ENCODE measurements at places on chromosomes 16 and 17.

- no peak for DNase-seq
Observed at GRCh38 chr17:59409336-59410048, 78.0 kb downstream of the YPEL2 start.

GRCh38 chr16:57564571-57565270, 22.3 kb downstream of the ADGRG5 start:
- DNase-seq: no peak

DNA sequence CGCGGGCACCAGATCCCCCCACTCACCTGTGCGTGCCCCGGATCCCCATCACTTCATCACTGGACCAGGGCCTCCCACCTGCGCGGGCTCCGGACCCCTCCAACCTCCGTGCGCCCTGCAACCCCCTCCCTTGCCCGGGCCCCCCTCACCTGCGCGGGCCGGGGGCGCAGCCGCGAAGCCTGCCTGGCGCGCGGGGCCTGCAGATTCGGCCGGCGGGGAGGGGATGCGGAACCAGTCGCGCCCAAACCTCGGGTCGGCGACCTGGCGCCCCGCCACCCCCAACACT, 202 bp downstream of the CEP131 start:
- no peak for DNase-seq

- peak; percentile 20 for DNase-seq
Observed at GRCh38 chr17:8846768-8847211, 20.7 kb downstream of the PIK3R6 start.

- DNase-seq: no peak
Observed at GRCh38 chr16:12942861-12943260, 41.5 kb downstream of the SHISA9 start.

GRCh38 chr17:21378553-21378952, 2.4 kb downstream of the KCNJ12 start:
- no peak for DNase-seq

- DNase-seq: no peak
Observed at GRCh38 chr17:64187093-64187895, 57.4 kb upstream of the ERN1 start.

DNA sequence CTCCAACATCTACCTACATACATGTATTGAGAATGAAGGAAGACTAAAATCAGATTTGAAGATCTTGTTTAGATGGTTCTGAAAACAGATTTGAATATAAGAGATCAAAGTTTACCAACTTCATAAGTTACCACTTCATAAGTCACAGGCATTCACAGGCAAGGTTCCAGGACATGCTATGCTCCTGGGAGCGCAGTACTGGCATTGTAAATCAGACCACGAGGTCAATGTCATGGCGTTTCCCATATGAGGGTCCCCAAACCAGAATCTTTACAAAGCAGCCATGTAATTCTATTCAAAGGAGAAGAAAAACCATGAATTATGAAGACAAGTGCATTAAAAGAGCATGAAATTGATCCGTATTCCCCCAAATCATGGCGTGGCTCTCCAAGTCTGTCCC, 3.0 kb downstream of the CDH11 start:
- no peak for DNase-seq

DNA sequence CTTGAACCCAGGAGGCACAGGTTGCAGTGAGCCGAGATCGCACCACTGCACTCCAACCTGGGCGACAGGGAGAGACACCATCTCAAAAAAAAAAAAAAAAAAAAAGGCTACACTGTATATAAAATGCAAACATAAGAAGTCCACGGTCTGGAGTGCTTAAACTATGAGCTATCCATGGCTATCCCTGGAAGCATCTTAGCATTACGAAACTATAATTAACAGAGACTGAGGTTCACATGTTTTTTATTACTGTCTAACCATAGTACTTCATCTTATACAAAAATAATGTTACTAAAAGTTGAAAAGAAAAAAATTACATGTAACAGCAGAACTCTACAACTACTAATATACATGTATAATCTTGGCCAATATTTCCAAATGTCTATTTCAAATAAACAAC, 32.8 kb downstream of the HELZ start:
- no peak for DNase-seq

DNA sequence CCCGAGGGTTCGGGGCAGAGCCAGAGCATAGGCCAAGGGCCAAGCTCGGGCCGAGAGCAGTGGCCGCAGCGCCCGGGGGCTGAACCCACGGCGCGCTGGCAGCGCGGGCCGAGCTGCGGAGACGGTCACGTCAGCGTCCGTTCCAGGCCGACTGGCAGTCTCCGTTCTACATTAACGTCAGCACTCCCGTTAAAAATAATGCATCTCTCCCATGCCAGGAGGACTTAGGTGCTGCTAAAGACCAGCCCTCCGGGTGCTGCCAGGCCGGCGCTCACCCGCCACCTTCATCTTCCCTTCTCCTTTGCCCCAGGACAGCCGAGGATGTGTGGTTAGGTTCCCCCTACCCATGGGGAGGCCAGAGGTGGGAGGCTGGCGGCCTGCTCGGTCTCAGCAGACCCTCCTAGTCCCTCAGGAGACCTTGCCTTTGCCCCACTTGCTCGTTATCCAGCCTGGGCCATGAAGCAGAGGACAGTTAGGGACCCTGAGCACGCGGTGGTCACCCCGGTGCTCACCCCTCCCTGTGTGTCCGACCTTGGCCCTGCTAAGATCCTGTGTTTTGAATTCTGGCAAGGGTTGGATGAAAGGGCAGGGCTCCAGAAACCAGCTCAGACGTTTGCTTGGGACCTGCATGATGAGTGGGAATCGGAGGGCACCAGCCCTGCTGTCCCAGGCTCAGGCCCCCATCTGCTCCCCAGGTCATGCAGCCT, 572 bp downstream of the MPG start:
- DNase-seq: no peak

DNA sequence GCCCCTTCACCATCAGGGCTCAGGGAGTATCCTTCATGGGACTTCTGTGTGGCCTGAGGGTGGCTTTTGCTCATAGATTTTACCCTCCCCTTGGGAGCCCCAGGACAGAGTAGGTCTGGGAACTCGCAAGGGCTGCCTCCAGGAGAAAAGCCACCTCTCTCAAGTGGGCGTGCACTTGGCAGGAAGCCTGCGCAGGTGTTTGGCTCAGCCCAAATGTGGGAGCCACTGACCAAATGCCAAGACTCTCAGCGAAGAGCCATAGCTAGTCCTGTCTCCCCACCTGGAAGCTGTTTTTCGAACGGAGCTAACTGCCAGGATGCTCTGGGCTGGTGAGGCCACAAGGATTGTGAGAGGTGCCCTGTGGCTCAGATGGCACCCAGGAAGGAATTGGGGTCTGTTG, 2.0 kb upstream of the HSD17B2 start:
- DNase-seq: no peak

DNA sequence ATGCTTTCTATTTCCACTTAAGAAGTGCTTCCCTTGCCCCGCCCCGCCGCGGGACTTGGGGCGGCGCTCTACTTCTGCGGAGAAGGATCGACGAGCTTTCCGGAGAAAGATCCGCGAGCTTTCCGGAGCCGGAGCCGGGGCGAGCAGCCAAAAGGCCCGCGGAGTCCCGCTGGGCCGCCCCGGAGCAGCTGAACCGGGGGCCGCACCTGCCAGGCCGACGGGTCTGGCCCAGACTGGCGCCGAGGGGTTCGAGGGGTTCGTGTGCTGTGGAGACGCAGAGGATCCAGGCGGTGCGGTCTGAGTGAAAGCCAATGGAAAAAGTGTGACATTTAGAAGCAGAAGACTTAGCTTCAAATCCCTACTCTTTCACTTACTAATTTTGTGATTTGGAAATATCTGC, 50.8 kb downstream of the TBC1D26 start:
- no peak for DNase-seq

- no peak for DNase-seq
Observed at GRCh38 chr17:6479622-6480302, 35.5 kb downstream of the PIMREG start.

All from HS-5 (cell line).